Activated CD8-positive, alpha-beta memory T cell treated with anti-CD3 and anti-CD28 coated beads for 24 hours (primary cell): ENCODE measurements at places on chromosomes 2 and 18.

DNA sequence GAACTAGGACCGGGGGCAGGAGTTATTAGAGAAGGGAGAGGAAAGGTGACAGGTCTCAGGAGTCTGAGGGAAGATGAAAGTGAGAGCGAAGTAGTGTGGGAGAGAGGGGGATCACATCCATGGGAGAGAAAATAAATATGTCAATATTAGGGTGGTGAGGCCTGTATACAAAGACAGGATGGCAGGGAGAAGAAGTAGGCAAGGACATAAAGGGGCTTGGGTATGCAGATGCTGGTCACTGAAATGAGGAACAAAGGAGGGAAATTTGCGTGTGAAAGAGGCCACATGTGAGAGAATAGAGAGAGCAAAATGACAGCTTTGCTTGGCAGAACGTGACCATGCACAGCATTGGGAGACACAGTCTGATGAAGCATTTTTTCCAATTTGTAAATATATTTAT, 13.6 kb downstream of the METAP1D start:
- no peak for DNase-seq

DNA sequence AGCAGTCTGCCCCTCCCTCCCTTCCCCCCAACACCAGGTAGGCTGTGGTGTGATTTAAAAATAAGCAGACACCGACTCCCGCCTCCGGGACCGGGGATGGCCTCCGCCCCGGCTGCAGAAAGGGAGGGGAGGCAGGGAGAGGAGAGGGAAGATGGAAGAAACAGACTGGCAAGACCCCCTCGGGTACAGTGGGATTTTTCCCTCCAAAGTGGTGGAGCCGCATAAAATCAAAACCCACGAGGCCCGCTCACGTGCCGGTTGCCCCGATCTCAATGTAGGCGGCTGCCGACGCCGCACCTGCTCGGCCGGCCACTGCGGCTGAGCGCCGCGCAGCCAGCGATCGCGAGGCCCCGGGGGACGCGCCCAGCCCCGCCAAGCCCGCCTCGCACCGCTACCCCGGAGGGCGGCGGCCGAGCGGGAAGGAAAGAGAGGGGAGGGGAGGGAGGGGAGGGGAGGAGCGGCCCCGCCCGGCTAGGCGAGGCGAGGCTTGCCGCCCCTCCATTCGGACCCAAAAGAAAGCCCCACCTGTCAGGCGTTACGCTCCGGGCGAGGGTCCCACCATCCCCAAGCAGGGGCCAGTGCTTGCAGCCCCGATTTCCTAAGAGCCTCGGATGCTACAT, 811 bp downstream of the ADD2 start:
- peak; percentile 68 for DNase-seq

DNA sequence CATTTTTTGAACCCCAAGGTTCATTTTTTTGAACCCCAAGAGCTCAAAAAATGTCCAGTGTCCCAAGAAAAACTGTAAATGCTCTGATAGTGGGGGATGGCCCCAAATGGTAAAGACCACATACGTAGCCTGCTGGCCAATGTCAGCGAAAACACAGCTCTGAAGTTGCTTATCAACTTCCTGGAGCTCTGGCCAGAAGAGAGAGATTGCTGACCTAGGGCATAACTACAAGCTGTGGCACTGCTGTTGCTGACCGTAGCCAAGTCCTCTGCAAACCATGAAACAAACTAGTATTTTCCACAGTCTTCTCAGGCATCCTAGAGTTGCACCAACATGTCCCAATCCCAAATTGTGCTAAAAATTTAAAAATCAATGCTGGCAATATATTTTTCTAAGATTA, 50.9 kb downstream of the REEP1 start:
- no peak for DNase-seq

GRCh38 chr2:210919128-210919527, 362.7 kb downstream of the CPS1 start:
- DNase-seq, result no peak

- DNase-seq, result peak; percentile 32
These were observed 17.3 kb downstream of the CHCHD5 start for GRCh38 chr2:112601754-112602153.

DNA sequence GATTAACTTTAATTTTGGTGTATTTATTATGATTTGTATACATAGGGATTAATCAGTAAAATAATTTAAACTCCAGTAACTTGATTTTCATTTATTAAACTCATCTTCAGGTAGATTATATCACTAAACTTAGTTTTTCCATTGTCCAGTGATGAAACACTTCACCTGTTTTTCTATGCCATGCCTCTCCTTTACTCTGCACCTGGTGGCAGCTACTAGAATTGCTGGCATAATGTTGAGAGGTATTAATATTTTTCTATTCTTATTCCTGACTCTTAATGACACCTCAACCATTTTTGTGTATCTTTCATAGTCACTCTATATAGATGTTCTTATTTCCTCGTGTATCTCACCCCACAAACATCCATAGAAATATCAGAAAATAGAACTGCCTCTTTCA, 940.3 kb upstream of the CRIM1 start:
- DNase-seq, result no peak

GRCh38 chr2:62998949-62999348, 51.7 kb upstream of the OTX1 start:
- no peak for DNase-seq

- no peak for DNase-seq
These were observed 133.6 kb downstream of the NFATC1 start for GRCh38 chr18:79529296-79529695.

DNA sequence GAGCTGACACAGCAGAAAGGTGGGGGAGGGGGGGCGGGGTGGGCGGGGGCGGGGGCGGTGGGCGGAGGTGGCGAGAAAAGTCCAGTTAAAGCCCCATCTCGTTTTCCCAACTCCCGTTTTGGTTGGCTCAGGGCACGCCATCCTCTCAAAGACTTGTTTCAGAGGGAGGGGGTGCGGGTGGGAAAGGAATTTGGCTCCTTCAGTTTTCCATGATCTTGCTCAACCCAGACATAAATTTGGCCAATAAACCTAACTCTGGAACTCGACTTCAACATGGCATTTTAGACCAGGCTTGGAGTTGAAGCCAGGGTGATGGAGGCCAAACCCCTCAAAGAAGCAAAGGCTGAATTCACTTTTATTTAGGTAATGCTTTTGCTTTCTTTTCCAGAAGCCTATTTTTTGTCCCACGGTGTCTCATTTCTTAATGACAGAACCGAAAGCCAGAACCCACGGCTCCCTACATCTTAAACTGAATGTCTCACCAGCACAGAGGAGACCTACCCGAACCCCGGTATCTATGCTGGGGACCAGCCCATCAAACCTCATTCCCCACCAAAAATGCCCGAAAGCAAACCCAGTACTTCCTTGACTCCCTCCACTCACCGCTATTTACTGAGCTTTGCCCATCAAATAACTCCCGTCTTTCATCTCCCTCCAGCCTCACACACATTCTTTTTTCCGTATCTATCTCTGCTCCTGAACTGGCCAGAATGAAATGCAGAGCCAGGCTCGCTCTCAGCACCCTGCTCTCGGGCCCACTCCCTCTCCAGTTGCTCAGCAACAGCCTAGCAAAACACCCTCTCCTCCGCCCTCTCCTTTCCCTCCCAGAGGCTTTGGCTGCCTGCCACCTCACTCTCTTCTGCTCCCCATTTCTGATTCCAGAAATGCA, 4.3 kb downstream of the IGFBP5 start:
- no peak for DNase-seq

- DNase-seq, result no peak
These were observed 99.6 kb upstream of the MGAT5 start for GRCh38 chr2:134154246-134154645.

DNA sequence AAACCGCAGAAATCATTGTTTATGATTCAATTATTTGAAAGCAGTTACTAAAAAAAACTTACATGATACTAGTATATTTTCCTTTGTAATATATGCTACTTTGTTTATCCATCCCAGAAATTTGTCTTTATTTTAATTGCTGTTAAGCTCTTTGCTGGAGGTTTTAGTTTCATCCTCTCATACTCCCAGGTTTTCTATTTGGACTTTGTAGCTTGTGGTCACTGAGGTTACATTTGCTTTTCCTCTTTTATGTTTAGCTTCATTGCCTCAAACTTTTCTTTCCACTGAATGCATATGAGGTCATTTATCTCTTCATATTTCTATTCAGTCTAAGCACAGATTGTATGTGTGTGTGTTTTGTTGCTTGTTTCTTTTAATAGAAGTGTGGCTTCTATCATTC, 89.9 kb downstream of the ERBB4 start:
- DNase-seq, result no peak

DNA sequence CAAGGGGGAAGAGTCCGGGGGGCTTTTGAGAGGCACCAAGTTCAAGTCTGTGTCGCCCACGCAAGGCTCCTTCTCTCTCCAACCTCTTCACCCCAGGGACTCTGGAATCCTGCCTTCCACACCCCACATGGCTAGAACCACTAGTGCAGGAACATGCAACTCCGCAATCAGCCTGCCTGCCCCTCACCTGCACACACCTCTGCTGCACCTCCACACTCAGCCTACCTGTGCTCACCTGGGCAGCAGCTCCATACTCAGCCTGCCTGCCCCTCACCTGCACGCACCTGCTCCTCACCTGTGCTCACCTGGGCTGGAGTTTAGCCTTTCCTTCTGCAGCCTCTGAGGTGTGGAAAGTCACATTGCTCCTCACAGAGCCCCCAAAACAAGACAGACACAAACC, 277.4 kb downstream of the NDUFA10 start:
- DNase-seq, result no peak

DNA sequence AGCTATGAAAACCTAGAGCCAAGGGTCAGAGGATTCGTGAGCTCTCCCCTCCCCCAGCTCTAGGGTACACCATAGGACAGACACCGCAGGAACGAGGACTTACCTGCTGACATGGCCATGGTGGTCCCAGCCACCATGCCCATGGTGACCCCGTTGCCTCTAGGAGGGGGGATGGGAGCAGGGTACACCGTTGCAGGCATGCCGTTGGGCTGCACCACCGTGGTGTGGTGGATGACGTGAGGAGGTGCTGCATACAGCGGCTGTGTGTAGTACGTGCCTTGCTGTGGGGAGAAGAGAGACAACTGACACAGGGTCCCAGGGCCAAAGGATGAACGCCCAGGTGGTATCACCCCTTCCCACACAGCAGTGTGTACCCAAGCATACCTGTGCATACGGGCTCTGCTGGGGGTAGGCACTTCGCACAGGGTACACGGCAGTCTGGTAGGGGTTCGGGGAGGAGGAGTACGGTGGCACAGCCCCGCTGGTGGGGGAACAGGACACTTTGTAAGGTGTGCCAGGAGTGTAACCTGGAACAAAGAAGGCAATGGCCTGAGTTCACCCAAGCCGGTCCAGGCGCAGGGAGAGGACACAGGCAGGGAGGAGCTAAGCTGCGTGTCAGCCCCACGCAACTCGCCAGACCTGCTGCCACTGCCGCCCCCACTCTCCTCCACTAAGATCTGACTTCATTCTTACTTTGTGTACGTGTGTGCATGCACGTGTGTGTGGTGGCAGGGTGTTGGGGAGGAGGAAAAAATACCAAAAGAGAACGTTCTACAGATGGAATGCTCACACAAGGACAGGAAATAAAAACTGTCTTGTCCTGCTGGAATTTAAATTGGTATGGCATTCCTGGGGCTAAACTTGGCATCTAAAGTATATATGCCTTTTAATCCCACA, 37.8 kb downstream of the FAM168B start:
- DNase-seq, result no peak

GRCh38 chr2:69134306-69134945, 121.4 kb downstream of the ANTXR1 start:
- no peak for DNase-seq

- DNase-seq, result no peak
These were observed 835.4 kb upstream of the CDH2 start for GRCh38 chr18:29012364-29012763.

DNA sequence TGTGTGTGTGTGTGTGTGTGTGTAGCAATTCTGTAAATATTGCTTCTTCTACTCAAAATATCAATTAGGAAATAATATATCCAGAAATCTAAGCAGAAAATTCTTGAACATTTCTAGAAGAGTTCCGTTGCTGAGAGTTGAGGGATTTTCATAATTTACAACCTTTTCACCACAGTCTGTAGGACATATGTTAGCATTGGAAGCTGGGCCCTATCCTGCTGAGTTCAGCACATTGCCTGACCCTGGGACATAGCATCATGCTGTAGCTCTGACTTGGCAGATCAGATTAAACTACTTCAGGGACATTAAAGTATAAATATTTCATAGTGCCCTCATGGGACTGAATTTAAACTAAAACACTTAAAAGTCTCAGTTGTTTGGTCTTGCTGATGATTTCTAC, 129.2 kb upstream of the KCNH7 start:
- no peak for DNase-seq

GRCh38 chr2:105806996-105807395, 62.3 kb downstream of the NCK2 start:
- DNase-seq, result no peak

DNA sequence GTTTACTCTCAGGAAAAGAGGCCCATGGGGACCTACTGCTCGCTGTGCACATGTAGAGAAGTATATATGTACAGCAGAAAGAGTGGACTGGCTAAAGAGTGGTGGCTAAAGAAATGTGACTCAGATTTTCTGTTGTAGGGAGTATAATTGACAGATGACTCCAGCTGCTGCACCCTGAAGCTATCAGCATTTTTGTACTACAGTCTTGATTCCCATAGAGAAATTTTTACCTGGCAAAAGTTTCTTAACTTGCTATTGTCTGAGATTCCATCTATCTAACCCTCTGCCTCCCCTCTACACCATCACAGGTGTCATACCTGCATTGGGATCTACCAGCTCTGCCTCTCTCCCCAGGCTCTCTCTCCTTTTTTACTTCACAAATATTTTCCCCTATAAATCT, 296.0 kb upstream of the KYNU start:
- no peak for DNase-seq

DNA sequence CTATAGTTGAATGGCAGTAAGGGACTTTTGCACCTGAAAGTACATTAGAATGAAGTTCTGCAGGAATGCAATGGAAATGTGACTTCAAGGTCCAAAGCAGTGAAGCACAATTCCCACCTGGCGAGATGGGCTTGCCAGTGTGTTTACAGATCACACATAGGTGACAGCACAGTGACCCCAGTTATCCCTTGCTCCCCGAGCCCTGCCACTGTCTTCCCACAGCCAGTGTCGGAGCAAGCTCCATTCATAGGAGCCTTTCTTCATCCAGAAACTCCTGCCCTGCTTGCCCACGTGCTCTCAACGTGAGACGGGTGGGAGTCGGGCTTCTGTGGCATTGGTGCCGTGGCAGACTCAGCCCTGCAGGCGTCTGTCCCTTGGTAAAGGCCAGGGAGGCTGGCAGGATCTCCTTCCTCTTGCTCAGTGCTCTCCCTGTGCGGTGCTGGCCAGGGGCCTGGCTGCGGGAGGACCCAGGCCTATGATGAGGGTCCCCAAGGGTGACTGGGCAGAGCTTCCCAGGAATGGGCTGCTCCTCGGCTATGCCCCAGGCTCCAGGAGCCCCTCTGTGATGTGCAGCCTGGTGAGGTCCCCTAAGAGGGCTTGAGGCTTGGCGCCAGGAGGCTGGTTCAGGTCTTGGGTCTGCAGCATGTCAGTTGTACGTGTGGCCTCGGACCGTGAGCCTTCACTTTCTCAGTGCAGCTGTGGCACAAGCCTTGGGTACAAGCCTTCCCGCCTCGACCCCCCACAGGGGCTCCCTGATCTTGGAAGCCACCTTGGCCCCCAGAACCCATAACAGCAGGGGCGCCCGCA, 40.2 kb downstream of the SNED1 start:
- no peak for DNase-seq

- DNase-seq, result no peak
These were observed 214.1 kb downstream of the RDH14 start for GRCh38 chr2:18346344-18346743.
